Left renal cortex interstitium (tissue), 4 donors: ENCODE measurements at places on chromosomes 16 and 17.

DNA sequence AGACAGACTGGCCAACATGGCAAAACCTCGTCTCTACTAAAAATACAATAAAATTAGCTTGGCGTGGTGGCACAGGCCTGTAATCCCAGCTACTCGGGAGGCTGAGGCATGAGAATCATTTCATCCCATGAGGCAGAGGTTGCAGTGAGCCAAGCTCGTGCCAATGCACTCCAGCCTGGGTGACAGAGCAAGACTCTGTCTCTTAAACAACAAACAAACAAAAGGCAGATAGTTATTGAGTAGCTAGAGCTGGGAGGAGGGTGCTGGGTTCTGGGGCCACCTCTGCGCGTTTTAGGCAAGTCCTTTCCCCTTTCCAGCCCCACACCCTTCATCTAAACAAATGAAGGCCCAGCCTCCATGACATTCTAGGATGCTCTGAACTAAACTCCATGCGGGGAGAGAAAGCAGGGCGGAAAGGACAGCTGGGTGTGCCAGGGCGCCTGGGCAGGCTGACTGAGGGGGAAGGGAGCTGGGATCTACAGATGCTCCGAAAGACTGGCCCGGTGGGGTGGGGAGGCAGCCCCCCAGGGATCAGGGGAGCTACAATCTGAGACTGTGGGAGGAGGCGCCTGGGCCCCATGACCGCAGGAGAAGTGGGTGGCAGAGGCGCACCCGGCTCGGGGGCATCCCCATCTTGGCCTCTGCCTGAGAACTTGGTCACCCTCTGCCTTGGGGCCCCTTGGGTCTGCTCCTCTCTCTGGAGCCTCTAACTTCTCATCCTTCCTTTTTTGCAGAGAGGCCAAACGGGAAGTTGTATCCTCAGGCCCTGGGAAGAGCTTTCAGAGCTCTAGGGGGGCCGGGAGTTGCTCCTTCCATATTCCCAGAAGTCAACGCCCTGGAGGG is 910 bp downstream of the ITGAL start:
- DNase-seq, result no peak

- DNase-seq, result no peak
Measured at GRCh38 chr16:81994485-81994884, 16.8 kb downstream of the SDR42E1 start.

- DNase-seq, result no peak
Measured at GRCh38 chr16:73023752-73024570, 24.0 kb downstream of the ZFHX3 start.

DNA sequence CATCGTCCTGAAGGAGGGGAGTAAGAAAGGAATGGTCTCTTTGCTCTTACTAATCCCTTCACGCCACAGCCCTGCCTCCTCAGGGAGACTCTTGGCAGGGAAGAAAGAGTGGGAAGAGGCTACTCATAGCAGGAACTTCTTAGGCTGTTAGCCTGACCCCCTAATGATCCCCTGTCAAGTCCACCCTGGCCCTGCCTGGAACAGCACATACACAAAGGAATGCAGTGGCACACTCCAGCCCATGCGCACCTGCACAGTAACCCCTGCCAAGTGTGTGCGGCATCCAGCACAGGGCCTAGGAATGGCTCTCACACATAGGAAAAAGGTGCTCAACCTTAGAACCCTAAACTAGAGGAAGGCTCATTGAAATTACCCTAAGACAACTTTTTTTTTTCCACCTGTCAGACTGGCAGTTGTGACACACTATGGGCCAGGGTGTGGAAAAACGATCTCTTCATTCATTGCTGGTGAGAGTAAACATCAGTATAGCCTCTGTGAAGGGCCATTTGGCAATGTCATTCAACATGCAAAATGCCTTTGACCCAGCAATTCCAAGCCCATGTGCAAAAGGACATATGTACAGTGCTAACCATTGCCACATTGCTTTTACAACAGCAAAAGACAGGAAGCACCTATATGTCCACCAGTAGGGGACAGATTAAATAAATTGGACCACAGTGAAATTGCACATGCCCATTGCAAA is 50.1 kb downstream of the PIMREG start:
- DNase-seq, result no peak

DNA sequence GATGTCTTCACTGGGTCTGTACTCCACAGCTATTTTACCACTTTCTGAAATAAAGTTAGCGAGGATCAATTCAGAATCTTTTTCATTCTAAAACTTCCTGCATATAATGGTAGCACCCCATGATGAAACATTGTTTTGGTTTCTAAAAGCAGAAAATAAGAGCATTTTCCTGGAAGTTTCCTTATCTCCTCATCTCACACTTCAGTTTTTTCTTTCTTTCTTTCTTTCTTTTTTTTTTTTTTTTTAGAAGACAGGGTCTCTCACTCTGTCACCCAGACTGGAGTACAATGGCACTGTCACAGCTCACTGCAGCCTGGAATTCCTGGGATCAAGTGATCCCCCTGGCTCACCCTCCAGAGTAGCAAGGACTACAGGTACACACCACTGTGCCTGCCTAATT is 10.3 kb downstream of the RDM1 start:
- DNase-seq, result no peak

DNA sequence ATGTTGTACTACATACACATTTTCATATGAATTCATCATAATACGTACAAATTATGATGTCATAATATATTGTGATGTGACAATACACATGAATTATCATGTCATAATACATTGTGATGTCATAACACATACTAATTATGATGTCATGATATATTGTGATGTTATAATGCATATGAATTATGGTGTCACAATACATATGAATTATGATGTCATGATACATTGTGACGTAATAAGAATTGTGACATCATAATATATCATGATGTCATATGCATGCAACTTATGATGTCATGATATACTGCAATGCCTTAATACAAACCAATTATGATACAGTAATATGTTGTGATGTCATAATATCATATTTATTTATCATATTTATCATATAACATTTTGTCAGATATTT is 2074.3 kb downstream of the TP53TG3F start:
- DNase-seq, result no peak

DNA sequence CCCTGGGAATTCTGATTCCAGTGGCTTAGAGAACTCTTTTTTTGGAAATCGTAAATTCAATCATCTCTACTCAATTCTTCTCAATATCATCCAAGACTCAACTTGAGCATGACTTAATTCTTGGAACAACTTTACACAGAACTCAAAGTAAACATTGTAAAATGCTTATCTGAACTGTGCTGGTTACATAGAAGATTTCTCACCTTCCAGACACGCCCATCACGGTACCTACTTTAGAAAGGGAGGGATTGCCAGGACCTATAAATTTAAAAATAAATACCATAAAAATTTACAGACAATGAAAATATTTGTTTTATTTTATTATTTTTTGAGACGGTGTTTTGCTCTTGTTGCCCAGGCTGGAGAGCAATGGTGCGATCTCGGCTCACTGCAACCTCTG is 26.5 kb downstream of the MAP1LC3B start:
- DNase-seq, result no peak

GRCh38 chr17:61648587-61648986 is 57.6 kb upstream of the NACA2 start:
- DNase-seq, result no peak

- DNase-seq, result no peak
Measured at GRCh38 chr17:38425031-38425430, 3.2 kb upstream of the ARHGAP23 start.

DNA sequence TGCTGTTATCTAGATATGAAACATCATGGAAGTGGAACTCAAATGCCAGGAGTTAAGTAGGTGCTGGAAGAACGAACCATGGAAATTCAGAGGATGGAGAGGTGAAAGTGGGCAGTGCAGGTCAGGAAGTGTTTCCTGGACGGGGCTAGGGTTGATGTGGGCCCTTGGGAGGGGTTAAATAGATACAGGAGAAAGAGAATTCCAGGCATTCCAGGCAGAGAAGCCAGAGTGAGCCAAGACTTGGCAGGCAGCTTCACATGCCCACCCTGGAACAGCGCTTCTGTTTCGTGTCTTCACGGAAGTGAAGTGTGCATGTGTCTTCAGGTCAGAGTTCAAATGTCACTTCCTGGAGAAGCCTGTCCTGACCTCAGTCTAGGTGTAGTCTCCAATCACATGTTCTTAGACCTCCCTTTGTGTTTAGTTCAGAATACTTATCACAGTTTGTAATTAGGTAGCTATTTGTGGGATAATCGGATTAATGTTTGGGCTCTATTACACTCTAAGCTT is 41.3 kb downstream of the GP2 start:
- DNase-seq, result no peak

GRCh38 chr17:59149841-59150511 is 5.0 kb downstream of the SKA2 start:
- no peak for DNase-seq

DNA sequence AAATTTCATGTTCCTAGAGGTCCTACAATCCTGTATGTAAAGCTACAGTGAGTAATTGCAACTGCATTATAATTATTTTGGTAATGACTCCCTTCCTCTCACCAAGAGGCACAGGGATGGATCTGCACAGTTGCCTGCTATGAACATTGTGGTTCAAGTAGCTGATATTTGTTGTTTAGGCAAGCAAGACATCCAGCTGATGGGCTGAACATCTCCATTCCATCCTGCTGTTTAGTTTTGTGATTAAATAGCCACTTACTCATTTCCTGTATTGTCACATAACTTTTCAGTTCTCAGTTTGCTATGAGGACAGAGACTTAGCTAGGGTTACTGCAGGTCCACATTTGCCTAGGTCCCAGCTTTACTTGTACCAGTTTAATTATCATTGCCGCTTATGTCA is 181.2 kb upstream of the TBX2 start:
- no peak for DNase-seq

GRCh38 chr17:64687961-64688360 is 25.9 kb upstream of the SMURF2 start:
- no peak for DNase-seq
